ENCODE measurements at places on chromosomes 6 and 20.

- DNase-seq: peak; percentile 91
Measured at GRCh38 chr20:63545814-63546213, 1.7 kb downstream of the SRMS start.

- DNase-seq: no peak
Measured at GRCh38 chr20:16158976-16159286, 414.3 kb downstream of the KIF16B start.

- DNase-seq: peak; percentile 11
Measured at GRCh38 chr6:51613558-51613957, 473.9 kb downstream of the PKHD1 start.

- DNase-seq: no peak
Measured at GRCh38 chr6:162100096-162100495, 627.5 kb downstream of the PRKN start.

GRCh38 chr6:5942591-5942990 is 64.1 kb downstream of the NRN1 start:
- no peak for DNase-seq

- DNase-seq: no peak
Measured at GRCh38 chr20:19851861-19852260, 93.8 kb downstream of the RIN2 start.

DNA sequence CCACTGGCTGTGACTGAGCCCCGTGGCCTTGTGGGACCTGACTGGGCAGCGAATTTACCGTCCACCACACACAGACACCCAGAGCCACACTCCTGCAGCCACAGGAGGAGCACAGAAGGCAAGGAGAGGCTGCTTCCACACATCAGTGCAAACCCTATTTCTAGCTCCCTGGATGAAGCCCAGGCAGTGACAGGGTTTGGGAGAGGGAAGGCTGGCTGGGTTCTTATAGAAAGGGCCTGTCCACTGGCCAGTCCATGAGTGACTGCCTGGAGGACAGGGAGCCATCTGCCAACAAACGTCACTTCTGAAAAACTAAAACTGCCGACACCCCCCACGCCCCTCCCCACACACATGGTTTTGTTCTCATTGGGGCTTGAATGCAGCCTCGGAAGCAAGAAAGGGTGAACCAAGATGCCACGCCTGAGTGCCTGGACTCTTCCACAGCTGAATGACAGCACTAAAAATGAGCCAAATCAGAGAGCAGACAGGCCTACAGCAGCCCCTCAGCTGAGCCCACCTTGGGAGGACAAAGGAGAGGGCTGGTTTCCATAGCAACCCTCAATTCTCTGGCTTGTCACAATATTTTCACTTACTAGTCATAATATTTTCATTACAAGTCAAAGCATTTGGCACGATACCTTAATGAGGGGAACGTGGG is 38.4 kb downstream of the RRBP1 start:
- no peak for DNase-seq

- no peak for DNase-seq
Measured at GRCh38 chr6:30162265-30163089, 869 bp upstream of the TRIM15 start.

DNA sequence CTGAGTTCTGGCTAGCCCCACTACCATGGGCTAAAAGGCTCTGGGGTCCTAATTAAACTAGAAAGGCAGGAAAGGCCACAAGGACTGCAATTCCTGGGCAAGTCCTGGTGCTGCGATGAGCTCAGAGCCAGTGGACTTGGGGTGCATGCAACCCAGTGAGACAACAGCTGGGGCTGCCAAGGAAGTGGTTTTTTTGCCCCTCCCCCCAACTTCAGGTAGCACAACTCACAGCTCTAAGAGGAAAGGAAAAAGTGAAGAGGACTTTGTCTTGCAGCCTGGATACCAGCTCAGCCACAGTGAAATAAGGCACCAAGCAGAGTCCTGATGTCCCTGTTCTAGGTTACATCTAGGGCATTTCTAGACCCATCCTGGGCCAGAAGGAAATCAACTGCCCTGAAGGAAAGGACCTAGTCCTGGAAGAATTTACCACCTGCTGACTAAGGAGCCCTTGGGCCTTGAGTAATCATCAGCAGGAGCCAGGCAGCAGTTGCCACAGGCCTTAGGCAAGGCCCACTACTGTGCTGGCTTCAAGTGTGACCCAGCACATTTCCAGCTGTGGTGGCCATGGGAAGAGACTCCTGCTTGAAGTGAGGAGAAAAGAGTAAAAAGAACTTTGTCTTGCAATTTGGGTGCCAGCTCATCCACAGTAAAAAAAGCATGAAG is 358.4 kb downstream of the BTBD3 start:
- no peak for DNase-seq

DNA sequence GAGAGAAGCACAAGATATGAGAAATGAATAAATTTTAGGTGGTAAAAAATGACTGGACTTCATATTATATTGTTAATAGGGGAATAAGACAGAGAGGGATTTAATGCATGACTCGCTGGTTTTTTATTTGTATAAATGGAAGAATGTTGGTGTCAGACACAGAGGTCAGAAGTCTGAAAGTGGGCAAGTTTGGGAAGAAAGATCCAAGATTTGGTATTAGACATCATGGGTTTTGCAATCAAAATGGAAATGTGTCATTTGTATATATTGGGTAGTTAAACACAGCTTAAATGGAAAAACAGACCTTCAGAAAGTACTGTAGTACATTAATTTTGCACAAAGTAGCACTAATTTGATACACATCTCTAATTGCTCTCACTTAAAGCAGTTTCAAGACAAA is 96.2 kb downstream of the EYA4 start:
- DNase-seq: no peak

- no peak for DNase-seq
Measured at GRCh38 chr6:9248133-9248532, 812.8 kb upstream of the SLC35B3 start.

DNA sequence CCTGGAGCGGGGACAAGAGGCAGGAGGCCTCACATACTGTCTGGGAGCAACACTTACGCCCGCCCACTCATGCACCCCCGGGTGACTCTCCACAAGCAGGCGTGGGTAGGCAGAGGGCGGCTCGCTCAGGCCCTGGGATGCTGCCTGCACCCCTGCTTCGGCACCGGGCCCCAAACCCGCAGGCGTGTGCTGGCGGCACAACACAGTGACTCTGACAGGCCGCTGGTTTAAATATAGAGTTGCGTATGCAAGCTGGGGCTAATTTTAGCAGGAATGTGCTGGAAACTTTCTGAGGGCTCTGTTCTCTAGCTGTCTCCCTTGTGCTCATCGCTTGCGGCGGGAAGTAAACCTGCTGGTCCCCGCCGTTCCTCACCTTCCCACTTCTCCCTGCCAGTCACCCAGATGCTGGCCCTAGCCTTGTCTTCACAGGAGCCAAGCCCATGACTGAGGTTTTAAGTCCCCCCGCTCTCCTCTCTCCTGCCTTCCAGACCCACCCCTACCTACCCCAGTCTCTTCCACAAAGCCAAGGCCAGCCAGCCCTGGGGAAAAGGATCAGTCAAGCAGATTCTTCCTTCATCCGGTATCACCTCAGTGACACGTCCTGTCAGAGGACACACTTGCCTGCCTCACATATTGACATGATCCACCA is 94.5 kb upstream of the FOXP4 start:
- no peak for DNase-seq

DNA sequence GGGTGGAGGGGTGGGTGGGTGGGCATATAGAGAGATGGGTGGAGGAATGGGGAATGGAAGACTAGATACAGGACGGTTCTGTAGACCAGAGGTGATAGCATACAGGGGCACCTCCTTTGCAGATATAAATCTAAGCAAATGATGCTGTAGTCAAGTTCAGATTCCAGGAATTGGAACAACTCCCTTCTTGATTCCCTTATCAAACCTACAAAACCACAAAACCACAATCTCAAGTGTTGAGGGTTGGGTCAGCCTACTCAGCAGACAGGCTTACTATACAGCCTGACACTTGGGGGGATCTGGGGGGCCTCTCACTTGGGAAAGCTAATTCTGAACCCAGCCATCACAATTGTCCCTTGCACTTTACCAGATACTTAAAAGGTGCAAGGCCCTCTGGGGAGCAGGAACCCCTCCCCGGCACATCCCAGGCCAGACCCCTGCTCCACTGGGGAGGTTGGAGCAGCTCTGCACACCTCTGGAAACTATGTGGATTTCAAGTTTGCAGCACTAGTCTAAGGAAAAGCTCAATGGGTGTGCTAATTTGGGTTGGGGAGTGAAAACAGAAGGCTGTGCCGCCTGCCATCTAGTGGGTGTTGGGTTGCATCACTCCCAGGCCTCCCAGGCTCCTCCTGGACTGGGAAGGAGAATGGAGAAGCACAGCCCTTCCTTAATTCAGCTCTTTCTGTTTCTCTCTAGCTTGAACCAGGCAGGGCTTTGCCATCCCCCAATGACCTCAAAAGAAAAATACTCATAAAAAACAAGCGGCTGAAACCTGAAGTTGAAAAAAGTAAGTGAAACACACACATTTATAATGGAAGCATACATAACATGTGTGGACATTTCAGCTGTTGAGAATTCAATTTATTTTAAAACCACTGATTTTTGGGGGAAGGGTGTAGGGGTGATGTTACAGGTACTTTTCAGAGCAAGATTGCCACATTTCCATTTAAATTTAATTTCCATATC is 121.2 kb upstream of the LAMP5 start:
- peak; percentile 52 for DNase-seq

DNA sequence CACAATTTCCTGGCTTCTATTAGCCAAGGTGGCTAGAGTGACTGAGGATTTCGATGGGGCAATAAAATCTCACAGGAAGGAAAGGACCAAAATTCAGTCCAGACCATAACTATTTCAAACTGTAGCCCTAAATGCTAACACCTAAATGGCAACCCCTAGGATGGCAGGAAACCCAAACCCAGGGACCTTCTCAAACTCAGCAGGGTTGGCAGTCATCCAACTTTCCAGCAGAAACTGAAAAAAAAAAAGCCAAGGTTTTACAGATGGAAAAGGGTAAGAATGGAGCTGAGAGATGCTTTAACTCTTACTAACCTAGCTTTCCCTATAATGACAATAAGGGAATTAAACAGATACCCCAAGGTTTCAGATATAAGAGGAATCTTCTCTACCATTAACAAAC is 10.5 kb downstream of the IBTK start:
- DNase-seq: peak; percentile 12

GRCh38 chr6:136798044-136798443 is 5.8 kb upstream of the MAP3K5 start:
- DNase-seq: no peak

DNA sequence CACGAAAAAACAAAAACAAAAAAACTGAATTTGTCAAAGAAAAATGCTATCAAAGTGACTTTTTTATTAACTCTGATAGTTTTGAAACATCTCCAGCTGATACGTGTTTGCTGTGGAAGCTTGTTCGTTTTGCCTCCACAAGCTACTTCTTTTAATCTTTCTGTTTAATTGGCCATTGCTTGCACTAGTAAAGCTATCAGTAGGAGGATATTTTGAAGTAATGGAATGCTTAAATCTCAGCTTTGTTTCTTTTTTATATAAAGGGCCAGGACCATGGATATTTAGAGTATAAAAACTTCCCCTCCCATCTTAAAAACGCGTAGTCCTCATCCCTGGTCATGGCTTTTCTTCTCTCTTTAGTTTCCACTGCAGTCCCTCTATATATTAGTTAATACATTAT is 344.0 kb downstream of the NKAIN2 start:
- DNase-seq: no peak

DNA sequence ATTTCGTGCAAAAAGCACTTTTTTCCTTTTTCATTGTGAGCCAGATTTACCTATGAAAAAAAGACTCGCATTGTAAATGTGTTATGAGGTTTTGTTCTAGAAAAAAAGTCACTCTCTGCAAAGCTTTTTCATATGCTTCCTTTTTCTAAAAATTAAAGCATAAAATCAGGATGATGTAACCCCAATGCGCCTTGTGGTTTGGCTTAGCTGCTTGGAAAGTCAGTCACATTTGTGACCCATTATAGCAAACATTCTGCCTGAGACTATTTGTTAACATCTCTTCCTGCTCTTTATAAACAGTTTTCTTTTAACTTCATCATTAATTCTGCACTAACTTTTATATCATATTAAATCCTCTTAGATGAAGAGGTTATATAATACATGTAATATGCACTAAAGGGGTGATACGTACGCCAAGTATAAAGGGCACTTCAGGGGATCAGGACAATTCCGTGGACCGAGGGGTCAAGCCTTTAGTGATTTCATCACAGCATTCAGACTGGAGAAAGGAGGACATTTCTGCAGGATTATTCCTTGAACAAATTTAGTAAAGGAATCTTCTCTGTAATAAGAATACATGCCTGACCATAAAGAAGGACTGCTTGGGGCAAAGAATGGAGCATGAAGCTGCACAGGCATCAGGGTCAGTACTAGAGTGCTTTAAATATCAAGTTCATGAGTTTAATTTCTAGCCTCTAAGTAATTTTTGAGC is 48.1 kb upstream of the SMLR1 start:
- DNase-seq: no peak

DNA sequence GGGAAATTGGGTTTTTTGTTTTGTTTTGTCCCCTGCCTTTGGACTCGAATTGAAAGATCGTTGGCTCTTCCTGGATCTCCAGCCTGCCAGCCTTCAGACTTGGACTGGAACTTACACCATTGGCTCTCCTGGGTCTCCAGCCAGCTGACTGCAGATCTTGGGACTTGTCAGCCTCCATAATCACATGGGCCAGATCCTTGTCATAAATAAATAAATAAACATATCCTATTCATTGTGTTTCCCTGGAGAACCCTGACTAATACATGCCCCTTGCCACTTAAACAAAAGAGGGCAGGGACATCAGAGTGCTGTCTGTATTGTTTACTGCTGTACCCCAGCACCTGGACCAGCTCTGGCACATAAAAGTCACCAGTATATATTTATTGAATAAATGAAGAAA is 101.5 kb downstream of the CAP2 start:
- no peak for DNase-seq

DNA sequence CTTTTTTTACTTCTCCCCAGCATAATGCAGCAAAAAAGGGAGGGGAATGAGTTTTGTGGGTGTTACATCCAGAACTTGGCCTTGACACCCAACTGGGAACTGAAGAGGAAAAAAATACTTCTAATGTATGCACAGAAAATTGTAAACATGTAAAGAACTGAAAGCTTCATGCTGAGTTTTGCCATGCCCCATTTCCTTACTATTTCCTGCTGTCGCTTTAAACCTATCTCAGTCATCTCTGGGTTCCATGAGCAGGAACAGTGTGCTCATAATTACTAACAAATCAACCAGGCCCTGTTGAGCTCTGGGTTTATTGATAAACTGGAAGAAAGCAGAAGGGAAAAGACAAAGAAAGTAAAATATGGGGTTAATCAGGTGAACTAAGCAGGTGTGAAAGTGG is 14.2 kb downstream of the TFAP2B start:
- no peak for DNase-seq

DNA sequence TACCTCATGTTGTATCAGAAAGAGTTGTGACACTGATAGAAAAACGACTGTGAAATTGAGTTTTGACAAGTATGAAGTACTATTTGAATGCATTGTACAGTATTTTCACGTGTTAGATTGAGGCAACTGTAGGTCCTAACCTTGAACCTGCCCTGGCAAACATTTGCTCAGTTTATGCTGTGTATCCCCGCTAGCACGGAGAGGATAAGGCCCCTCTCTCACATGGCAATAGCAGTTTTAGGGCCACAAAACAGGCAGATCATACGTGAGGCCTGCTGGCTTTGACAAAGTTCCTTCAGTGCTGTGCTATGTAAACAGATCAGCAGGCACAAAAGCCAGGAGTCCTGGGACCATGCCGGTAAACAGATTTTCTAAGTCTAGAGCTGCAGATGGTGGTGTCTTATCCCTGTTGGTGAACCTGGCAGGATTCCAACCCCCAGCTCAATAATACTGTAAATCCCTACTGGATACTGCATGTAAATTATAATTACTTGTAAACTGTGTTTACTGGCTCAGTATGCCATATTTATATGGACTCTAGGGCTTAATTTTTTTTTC is 23.8 kb upstream of the FAM217A start:
- peak; percentile 86 for DNase-seq

- DNase-seq: no peak
Measured at GRCh38 chr6:166087246-166087645, 80.4 kb downstream of the TBXT start.
